ENCODE measurements at places on chromosomes 12 and 14.
A peak's percentile ranks its signal among the peaks of the same experiment; 100 is the strongest.

GRCh38 chr12:116975779-116976393 lies 65.1 kb downstream of the FBXW8 start:
- DNase-seq, result no peak

- no peak for DNase-seq
Measured at GRCh38 chr12:48352157-48352760, 1.5 kb upstream of the ZNF641 start.

DNA sequence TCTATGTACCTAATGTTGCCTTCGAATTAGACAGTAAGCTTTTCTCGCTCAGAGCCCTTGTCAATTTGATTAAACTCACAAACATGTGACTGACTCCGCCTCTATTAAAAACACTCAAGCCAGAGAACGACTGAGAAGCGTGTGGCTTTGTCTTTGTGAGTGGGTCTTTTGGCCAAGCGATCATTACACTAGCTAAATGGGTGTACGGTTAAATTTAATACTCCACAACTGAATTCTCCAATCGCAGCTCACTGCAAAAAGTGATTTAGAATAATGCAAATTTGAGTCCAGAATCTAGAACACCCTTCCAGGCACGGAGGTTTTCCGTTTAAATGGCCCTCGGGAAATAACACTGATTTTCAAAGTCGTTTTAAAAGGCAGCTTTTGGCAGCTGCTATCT lies 253.7 kb downstream of the EFCAB11 start:
- peak; percentile 48 for DNase-seq

GRCh38 chr14:92841930-92842329 lies 47.8 kb downstream of the GOLGA5 start:
- DNase-seq, result no peak

GRCh38 chr14:30507209-30507608 lies 51.7 kb upstream of the G2E3 start:
- no peak for DNase-seq

- no peak for DNase-seq
Measured at GRCh38 chr12:53676656-53677015, 753 bp upstream of the ATP5MC2 start.

- DNase-seq, result no peak
Measured at GRCh38 chr12:100895192-100895591, 100.6 kb downstream of the ANO4 start.

- no peak for DNase-seq
Measured at GRCh38 chr12:124592481-124593160, 25.2 kb upstream of the NCOR2 start.

- DNase-seq, result peak; percentile 57
Measured at GRCh38 chr12:93376436-93377251, 1.1 kb upstream of the NUDT4 start.

DNA sequence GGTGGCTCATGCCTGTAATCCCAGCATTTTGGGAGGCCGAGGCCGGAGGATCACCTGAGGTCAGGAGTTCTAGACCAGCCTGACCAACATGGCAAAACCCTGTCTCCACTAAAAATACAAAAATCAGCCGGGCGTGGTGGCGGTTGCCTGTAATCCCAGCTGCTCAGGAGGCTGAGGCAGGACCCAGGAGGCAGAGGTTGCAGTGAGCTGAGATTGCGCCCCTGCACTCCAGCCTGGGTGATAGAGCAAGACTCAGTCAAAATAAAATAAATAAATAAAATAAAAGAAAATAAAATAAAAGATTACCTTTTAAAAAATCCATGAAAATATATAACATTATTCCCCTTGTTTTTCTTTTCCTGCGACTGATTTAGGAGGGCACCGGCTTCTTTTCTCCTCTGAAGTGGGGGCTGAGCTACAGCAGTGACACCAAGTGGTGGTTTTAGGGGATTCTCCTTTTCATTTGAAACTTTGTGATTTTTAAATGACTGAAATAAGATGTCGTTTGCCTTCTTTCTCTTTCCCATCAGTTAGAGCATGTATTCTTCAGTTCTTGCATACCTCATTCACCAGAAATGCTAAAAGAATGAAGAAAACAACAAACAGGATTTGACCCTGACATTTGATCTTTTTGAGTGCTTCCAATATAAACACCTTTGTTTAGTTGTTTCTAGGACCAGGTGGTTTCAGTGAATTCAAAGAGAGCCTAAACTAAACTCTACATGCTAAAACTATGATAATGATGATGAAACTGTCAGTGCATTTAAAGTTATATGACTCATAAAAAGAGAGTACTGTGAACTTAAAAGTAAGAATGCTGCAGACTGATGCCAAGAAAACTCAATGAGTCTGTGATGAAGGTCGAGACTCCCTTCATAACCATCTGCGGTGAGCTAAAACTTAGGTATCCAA lies 22.6 kb upstream of the PKP2 start:
- DNase-seq, result no peak

DNA sequence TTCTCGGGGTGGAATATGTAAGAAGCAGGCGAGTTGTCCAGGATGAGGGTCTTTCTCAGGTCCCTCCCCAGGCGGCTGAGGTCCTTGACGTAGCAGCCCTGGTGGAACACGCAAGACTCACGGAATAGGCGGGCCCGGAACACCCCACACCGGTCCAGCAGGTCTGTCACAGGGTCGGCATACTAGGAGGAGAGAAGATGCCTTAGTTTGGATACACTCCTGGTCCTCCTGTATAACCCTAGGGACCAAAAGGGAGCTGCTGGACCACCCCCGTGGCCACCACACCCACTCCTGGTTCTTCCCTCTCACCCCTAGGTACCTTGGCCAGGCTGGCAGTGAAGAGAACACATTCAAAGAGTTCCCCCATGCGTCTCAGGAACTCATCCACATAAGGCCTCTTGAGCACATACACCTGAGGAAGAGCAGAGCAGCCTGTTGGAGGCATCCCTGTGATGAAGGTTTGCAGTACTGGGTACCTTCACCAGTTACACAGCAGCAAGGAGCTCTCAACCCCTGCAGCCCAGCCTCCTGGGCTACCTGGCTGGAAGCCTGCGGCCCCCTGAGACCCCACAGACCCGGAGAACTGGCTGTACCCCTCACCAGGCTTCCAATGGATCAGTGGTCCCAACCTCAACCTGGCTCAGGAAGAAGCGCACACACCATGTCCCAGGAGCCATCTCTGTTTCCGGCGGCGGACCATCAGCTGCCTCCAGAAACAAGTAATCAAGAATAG lies 5.5 kb upstream of the AVIL start:
- no peak for DNase-seq

GRCh38 chr14:68784226-68784910 lies 8.5 kb downstream of the ZFP36L1 start:
- no peak for DNase-seq

DNA sequence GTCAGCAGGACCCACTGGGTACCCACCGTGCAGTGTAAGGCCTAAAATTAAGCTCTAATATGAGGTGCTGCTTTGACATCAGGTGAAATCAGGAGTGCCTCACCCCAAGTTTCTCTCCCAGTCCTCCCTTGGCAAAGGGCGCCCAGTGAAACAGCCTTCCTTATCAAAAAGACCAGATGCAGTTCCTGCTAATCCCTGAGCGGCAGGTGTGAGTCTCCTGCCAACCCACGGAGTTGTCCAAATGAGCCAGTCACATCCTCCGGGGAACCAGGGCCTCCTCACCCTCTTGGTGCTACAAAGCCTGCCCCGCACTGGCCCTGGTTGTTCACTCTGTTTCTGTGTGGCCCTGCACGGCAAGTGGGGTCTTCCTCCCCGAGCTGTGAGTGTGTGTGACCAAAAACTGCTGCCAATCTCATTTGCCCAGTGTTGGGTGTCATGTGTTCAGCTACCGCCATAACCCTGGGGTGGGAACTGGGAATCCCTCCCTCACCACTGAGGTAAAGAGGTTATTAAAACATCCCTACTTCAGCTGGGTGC lies 20.2 kb upstream of the P2RX4 start:
- no peak for DNase-seq

DNA sequence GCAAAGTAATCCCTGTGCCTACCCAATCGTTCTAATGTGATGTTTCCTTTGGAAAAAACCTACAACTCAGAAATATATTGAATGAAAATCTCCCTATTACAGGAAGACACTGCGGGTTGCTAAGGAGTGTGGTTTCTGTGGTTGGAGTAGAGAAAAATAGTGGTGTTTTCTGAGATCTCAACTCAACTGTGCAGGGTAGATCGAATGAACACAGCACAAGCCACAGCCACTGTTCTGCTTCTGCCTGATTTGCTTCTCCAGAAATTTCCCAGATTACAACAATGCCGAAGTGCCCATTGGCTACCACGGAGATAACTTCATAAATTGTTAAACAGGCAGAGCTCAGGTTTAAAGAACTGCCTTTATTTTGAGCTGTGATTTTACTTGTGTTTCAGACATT lies 480.4 kb downstream of the DIO2 start:
- no peak for DNase-seq

- no peak for DNase-seq
Measured at GRCh38 chr14:58731465-58732293, 93.9 kb downstream of the DACT1 start.

- no peak for DNase-seq
Measured at GRCh38 chr12:107025671-107026070, 38.7 kb upstream of the MTERF2 start.

DNA sequence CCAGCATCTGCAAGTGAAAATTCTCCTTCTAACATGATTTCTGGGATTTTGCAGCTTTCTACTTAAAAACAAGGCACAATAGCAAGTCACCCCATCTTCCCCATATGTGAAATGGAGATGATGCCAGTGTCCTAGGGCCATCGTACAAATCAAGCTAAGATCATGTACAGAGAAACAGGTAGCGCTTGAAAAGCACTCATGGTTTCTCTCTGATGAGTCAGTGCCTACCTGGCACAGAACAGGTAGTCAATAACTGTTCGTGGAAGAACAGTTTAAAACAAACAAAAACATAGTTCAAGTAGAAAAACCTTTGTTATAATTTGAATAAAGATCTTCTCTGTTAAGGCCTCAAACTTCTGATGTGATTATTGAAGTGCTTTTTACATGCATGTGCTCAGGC lies 46.9 kb downstream of the RAD52 start:
- DNase-seq, result no peak

DNA sequence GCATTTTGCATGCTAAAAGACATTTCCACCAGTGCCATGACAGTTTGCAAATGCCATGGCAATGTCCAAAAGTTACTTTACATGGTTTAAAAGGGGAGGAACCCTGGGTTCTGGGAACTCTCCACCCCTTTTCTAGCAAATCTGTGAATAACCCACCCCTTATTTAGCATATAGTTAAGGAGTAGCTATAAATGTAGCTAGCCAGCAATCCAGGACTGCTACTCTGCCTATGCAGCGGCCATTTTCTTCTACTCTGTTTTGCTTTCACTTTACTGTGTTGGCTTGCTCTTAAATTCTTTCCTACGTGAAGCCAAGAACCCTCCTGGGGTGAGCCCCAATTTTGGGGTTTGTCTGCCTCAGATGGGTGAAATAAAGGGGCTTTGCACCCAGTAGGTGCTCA lies 141.0 kb downstream of the PTPN11 start:
- DNase-seq, result no peak

GRCh38 chr14:55130196-55130550 lies 1.1 kb downstream of the LGALS3 start:
- DNase-seq, result no peak

DNA sequence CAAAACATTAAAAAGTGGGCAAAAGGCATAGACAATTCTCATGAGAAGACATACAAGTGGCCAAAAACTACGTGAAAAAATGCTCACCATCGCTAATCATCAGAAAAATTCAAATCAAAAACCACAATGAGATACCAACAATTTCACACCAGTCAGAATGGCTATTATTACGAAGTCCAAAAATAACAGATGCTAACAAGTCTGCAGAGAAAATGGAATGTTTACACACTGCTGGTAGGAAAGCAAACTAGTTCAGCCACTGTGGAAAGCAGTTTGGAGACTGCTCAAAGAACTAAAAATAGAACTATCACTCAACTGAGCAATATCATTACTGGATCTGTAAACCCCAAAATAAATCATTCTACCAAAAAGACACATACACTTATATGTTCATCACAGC lies 76.2 kb downstream of the PRKD1 start:
- no peak for DNase-seq

GRCh38 chr14:100398044-100398443 lies 74.9 kb downstream of the SLC25A47 start:
- peak; percentile 8 for DNase-seq

DNA sequence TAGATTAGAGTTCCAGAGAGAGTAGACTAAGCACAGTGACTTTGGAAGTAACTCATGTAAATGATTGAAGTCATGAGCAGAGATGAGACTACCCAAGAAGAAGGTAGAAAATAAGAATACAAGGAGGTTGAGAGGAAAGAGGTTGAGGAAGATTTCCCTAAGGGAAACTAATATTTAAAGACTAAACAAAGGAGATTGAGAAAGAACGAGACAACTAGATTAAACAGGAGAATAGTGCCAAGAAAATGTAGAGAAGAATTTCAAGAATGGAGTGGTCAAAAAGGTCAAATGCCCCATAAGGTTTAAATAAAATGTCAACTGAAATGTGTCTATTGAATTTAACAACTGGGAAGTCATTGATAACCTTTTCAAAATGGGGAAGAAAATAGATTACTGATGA lies 59.0 kb downstream of the RPS29 start:
- DNase-seq, result no peak

DNA sequence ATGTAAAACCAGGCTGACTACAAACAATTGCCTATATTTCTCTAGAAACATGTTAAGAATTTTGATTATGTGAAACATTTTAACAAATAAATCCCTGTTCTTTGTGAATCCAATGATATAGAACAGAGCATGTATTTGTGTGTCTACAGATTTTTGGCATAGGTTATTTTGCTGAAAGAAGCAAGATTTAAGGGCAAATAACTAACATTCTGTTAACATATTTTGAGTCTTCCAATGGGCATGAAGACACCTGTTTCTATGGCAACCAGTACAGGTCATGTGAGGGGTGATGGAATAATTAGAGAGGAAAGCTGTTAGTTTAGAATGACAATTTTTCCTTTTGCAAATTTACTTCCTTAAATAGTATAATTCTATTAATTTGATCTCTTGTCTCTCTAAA lies 8.8 kb downstream of the ART4 start:
- DNase-seq, result no peak

DNA sequence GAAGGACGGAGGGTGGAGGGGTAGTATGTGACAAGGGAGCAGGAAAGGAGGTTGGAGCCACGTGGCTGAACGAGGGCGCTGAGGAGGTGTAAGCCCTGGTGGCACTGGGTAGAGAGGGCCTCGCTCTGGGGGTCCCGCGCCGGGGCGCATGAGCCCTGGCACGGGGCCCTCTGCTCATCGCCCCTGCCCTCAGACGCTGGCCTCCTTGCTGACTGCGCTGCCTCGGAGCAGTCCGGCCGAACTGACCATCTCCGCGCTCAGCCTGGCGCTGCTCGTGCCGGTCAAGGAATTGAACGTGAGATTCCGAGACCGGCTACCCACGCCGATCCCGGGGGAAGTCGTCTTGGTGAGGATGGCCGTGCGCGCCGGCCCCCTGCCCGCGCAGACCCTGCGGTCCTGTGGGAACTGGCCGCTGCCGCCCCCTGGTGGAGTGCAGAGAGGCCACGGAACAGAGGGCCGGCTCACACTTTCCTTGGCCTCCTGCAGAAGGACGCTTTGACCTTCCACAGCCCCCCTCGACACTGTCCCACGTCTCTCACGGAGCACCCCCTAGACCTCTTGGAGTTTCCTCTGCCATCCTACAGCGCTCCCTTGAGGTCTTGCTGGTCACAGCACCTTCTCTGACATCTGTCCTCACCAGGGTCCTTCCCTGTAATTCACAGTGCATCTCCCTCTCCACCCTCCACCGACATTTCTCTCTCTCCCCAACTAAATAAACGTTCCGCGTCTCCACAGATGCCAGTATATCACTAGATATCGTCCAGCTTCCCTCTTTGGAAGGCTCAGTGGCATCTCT lies 10.5 kb downstream of the ARHGEF25 start:
- peak; percentile 45 for DNase-seq
